ENCODE measurements at places on chromosomes 4 and X. TPM values are rescaled to one million over a fixed set of nuclear protein-coding genes. Genes with fewer than 3 reads are reported as not detected.
A peak's percentile ranks its signal among the peaks of the same experiment; 100 is the strongest.

GRCh38 chr4:71293705-71294104 lies 45.1 kb upstream of the SLC4A4 start:
- DNase-seq, result no peak

DNA sequence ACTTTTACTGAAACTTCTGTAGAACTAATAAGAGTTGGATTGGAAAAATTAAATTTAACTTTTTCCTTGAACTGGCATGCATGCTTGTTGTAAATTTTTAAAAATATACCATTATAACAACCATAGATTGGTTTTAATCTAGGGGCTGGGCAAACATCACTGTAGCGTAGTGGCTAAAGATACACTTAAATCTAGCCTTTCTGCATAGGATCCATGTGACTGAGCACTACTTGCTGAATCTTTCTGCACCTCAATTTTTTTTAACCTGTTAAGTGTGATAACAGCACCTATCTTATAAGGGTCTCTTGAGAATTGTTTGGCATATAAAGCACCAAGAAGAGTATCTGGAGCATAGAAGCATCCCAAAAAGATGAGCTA lies 4.1 kb downstream of the ANXA10 start:
- no peak for DNase-seq

DNA sequence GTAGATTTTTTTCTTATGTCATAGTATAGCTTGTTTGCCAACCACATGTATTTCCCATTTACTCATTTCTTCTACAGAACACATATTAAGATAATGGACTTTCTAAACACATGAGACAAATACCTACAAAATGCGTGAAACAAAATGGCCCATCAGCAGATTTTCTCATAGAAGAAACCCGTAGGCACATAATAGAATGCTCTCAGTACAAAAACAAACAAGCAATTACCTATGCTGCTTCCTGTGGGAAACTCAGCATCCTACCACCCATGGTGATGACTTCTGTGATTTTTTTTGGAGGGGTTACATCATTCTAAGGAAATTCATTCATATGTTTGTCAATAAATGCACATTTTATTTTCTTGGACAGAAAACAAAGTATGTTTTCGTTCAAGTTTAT lies 343.6 kb downstream of the SPRY1 start:
- no peak for DNase-seq

SUPT20HL1 gene
- polyA plus RNA-seq, result not detected

FHL1 gene
- 56.9 TPM for polyA plus RNA-seq

GRCh38 chr4:7756561-7757355 lies 182.9 kb downstream of the AFAP1 start:
- no peak for DNase-seq

LARP7 gene
- 124 TPM for polyA plus RNA-seq

DNA sequence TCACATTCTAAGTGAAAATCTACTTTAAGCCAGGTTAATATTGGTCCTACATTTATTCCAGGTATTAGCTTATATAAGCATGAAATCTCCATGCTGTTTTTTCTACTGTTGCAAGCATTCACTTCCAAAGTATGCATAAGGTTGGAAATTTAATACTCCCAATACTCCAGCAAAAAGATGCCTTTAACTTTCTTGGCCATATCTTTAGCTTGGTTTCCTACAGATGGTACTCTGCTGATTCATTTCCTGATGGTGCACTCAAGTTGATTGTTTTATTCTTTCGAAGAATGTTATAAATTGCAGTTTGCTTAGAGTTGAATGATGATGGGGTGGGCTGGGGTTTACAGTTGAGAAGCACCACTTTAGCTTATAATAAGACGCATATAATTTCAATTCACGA lies 330.2 kb downstream of the PTTG2 start:
- no peak for DNase-seq

- no peak for DNase-seq
These were observed 55.9 kb downstream of the HTRA3 start for GRCh38 chr4:8325291-8325973.

GRCh38 chr4:39446842-39447573 lies 11.7 kb downstream of the RPL9 start:
- DNase-seq, result peak; percentile 62

TMPRSS11D gene
- polyA plus RNA-seq, result 0.13 TPM

DNA sequence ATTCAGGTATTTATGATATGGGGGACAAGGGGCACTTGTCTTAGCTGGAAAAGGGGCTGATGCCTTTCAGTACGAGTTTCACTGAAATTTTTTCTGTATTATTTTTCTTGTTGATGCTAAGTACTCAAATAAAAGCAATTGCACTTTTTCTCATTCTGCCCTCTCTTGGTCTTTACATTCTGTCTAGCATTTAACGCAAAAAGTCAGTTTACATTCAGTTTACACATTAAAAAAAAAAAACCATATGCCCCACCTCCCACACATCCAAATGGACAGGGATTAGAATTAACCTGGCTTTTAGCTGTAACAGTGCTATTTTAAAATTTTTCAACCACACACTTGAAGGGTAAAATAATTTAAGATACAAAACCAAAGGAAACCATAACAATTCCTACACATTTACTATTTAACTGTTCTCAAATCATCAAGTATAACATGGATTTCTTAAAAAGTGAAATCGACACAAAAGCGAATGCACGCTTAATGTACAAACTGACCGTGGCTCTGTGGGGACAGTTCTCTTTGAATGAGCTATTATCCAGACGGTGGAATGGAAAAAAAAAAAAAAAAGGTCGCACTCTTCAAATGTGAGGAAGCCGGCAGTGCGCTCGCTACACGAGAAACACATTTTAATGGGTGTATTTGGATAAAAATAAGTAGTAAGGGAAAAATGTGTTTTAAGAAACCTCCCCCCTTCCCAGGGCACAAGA lies 1.4 kb downstream of the AMMECR1 start:
- no peak for DNase-seq

CFAP299 gene
- 1.00 TPM for polyA plus RNA-seq

DNA sequence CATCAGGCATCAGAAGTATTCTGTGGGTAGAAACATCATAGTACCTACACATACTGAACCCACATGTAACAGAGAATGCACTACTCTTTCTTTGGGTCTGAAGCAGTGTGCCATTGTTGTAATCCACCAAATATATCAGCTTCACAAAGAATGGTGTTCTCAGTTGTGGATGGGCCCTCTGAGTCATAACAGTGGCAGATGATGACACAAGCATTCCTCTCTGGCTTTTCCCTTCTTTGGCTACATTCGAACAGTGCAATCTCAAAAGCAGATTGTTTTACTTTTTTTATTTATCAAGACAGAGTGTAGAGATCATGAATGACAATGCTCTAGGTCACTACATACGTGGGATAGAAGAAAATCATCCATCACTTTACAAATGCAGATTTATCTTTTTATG lies 247.2 kb upstream of the EPHA5 start:
- no peak for DNase-seq

CCNG2 gene
- polyA plus RNA-seq, result 155 TPM

SOWAHB gene
- polyA plus RNA-seq, result 5.0 TPM

- DNase-seq, result no peak
These were observed 26.7 kb downstream of the SH3RF1 start for GRCh38 chr4:169243825-169244609.

DNA sequence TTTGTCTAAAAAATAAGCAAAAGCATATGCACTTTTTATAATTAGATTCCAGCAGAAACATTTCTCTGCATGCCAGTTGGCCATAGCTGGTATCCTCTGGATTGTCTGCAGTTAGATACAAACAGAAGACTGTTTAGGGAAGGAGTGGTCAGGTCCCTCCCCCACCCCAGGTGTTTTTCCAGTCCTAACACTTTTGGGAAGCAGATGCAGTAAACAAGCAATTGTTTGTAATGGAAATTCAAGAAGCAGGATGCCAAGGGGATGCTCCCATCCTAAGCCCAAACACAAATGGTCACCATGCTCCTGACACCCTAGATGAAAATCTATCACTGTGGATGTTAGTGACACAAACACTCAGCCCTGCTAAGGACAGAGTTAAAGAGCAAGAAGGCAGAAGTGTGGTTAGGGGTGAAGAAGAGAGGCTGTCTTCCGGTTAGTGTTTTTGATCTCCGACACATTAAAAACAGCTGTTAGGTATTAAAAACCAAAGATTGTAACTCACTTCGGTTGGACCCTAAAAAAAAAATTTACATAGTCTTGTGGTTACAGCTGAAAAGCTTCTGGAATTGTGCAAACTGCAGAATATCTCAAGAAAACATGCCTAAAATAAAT lies 7.9 kb downstream of the LEF1 start:
- no peak for DNase-seq

ADAM29 gene
- polyA plus RNA-seq, result 0.07 TPM

DNA sequence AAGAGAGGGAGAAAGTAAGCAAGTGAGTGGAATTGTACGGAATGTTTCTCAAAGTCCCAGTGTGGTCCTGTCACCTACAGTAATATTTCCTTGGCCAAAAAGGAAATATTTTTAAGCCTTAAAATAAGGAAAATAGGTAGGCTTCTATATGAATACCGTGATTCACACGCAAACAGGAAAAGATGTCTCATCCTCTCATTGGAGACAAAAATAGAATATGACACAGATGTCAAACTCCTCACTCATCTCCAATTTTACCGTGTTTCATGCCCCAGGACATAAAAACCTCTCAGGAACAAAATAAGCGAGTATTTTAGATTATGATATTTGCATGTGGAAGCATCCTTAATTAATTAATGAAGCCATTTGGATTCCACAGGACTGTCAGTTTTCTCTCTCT lies 1269.5 kb downstream of the RAPGEF2 start:
- DNase-seq, result no peak

GRCh38 chr4:73007526-73008100 lies 61.9 kb downstream of the COX18 start:
- no peak for DNase-seq

ZCCHC12 gene
- 0.70 TPM for polyA plus RNA-seq

DNA sequence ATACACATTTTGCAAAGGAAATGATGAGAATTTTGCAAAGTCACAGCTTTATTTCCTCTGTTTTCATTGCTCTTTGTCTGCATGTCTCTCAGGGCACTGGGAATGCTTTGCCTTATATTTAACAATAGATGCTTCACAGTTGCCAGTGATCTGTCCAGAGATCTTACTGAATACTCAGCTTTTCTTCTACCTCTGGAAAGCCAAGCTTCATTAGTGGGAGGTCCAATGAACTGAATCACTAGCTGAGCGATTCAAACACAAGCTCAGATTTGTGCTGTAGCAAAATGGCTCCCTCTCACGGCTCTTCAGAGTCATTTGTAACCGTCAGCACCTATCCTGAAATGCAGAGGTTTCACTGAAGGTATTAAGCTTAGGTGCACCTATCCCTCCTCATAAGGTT lies 138.9 kb downstream of the DCLK2 start:
- DNase-seq, result peak; percentile 35

DNA sequence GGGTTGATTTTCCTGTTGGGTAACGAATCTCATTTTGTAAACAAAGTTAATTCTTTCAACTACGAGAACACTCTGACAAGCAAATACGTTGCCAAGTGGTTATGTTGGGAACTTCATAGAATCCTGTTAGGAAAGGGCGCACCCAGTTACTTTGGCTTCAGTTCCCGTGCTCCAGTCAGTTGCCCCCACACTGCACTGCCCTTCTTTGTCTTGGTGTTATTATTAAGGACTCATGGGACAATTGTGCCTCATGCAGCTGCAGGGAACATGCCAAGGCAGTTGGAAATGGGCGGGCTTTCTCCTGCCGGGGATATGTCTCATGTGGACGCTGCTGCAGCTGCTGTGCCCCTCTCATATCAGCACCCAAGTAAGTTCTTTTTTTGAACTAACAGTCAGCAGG lies 28.9 kb downstream of the OFD1 start:
- no peak for DNase-seq

NAP1L2 gene
- 2.8 TPM for polyA plus RNA-seq

DNAAF6 gene
- polyA plus RNA-seq, result 0.08 TPM

DNA sequence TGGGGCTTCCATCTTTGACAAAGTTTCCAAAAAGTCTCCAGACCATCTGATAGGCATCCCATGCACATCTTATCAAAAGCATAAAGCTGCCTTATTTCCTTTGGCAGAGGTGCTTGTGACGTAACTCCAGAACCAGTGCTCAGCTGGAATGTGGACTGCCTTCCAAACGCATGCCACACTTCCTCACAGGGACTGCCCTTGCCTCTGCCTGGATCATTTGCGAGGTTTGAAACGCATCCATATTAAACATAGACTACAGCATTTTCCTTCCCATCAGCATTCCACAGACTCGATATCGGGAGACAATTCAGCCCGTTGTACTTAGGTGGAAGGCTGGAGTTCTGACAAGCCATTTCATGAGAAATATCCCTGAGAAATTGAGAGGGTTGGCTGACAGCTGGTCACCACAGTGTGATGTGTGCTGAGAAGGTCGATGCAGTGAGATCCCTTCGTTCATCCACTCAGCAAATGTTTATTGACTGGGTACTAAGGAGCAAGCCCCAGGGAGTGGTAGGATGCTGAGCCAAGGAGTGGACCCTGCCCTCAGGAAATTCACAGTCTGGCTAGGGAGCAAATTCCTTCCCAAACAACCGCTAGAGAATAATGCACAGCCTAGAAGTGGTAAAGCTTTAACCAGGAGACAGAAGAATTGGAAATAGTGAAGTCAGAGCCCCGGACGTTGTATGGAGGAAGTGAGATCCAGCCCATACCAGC lies 376.0 kb downstream of the BCOR start:
- DNase-seq, result no peak

GRCh38 chrX:81208916-81209315 lies 7.0 kb downstream of the SH3BGRL start:
- DNase-seq, result no peak

DNA sequence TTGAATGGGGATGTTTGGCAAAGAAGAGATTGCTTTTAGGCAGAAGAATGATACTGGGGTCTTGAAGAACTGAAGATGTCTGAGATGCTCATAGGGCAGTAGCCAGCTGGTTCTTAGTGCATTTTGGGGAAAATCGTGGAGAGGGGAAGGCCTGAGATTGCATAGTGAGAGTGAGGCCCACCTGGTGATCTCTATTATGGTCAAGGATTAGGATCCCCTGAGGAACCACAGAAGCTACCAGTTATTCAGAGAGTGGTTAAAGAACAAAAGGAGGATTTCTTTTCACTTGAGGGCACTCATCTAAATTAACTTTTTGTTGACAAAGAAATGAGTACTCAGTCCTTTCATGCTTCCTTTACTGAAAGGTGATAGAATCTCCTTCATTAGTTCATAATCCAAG lies 271.3 kb upstream of the HAND2 start:
- DNase-seq, result no peak

STPG2 gene
- 0.58 TPM for polyA plus RNA-seq

DNA sequence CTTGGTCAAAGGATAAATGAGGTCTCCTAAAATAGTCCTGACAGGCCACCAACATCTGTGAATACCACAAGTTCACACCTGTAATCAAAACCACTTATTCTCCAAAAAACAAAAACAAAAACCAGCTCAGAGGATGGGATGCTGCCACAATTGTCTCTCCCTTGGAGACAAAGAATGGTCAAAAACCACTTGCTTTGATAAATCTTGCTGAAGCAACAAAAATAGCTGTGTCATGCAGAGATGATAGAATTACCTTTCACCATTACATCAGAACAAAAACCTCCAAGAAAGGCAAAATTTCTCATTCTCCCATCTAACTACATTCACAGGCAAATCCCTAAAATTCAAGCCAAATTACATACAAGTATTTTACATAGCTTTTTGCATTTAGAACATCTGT lies 180.4 kb downstream of the MAML3 start:
- no peak for DNase-seq

FGD1 gene
- 18.4 TPM for polyA plus RNA-seq

SPANXA1 gene
- not detected for polyA plus RNA-seq

- DNase-seq, result no peak
These were observed 2629.2 kb downstream of the PCDH7 start for GRCh38 chr4:33349376-33349775.
